ENCODE measurements at places on chromosomes 2 and 18.

- peak; percentile 33 for DNase-seq
Observed at GRCh38 chr18:12449051-12449785, 41.5 kb downstream of the PRELID3A start.

GRCh38 chr2:201936817-201937216 lies 96.8 kb upstream of the FZD7 start:
- DNase-seq: no peak

- no peak for DNase-seq
Observed at GRCh38 chr2:138622613-138623012, 121.0 kb downstream of the SPOPL start.

GRCh38 chr2:179701524-179702110 lies 159.8 kb downstream of the ZNF385B start:
- DNase-seq: no peak

- no peak for DNase-seq
Observed at GRCh38 chr2:69166812-69167468, 154.0 kb downstream of the ANTXR1 start.

- DNase-seq: no peak
Observed at GRCh38 chr2:53998834-53999233, 28.0 kb upstream of the PSME4 start.

DNA sequence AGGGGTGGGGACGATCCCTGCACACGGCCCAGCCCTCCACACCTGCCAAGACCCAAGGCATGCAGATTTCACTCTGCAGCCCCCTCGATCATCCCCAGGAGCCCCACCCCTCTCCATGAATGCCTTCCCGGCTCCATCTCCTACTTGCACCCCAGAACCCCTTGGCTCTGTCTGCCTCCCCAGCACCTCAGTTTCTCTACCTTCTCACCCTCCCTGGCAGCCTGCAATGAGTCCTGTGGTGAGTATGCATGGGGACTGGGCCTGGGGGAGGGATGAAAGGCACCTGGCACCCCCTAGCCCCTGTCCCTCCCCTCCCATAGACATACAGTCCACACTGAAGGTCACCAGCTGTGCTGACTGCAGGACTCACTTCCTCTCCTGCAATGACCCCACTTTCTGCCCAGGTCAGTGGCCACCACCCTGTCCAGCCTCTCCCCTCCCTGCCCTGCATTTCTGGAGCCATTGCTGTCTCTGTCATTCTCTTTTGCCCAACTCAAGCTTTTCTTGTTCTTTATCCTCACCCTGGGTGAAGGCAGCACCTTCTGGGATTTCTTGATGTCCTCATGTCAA lies 1.0 kb downstream of the TEX51 start:
- no peak for DNase-seq

- no peak for DNase-seq
Observed at GRCh38 chr2:224689539-224689938, 26.6 kb downstream of the CCDC195 start.

GRCh38 chr2:37674946-37675345 lies 3.5 kb upstream of the CDC42EP3 start:
- DNase-seq: no peak

GRCh38 chr2:142603759-142604158 lies 273.7 kb upstream of the KYNU start:
- no peak for DNase-seq

GRCh38 chr18:32201948-32202672 lies 12.3 kb downstream of the MEP1B start:
- DNase-seq: no peak

DNA sequence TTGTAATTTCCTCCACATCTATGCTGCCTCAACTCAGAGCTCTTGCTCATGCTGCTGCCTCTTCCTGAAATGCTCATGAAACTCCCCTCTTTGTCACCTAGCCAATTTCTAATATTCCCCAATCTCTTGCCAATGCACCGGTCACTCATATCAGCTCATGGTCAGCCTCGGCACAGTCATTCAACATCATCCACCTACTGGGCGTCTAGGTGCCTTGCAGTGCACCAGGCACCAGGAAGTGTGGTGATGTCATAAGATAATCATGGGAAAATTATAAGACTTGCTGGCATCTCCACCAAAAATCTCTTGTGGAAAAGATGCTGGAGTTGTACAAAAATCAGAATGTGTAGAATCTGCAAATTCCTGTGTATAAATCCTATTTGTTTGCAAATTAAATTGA lies 52.6 kb upstream of the RAB27B start:
- DNase-seq: no peak

DNA sequence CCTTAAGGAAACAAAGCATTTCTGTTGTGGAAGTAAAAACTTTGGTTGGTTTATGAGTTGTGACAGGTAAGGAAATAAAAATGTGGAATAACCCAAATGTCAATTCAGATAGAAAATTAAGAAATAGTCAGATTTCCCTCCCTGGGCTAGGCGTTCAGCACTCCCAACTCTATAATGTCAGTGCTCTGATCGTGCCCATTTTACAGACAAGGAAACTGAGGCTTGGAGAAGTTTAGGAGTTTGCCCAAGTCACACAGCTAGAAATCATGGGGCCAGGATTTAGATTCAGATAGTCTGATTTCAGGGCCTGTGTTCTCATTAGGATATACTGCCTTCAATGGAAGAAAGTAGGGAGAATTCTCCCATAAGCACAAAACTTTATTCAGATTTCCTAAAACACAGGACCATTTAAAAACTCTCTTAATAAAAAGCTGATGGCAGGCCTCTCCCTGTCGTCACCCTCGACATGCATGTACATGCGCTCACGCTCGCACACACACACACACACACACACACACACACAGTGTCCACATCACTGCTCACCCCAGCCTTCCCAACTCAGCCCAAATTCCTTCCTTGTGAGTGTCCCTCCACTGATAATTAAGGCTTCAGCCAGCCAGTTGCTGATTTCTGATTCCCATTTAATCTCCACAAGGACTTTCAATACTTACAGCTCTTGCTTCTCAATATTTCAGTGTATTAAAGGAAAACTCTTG lies 49.1 kb upstream of the SLC14A2 start:
- peak; percentile 88 for DNase-seq

DNA sequence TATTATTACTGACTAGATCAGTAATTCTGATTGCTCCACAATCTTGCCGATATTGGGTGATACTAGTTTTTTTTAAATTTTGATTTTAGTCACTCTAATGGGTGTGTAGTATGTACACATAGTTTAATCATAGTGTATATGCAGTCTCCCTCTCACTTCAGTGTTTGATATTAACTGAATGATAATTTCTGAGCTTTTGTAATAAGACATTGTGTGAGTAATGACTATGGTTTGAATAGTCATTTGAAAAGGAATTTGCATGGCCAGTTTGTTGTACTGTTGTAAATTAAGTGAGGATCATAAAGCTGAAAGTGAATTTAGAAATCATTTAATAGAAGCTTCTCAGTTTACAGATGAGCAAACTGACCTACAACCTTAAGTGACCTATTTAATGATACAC lies 33.4 kb downstream of the USP14 start:
- no peak for DNase-seq

- no peak for DNase-seq
Observed at GRCh38 chr2:20829861-20830260, 7.0 kb upstream of the LDAH start.

- peak; percentile 35 for DNase-seq
Observed at GRCh38 chr18:59918320-59918755, 18.5 kb downstream of the PMAIP1 start.

DNA sequence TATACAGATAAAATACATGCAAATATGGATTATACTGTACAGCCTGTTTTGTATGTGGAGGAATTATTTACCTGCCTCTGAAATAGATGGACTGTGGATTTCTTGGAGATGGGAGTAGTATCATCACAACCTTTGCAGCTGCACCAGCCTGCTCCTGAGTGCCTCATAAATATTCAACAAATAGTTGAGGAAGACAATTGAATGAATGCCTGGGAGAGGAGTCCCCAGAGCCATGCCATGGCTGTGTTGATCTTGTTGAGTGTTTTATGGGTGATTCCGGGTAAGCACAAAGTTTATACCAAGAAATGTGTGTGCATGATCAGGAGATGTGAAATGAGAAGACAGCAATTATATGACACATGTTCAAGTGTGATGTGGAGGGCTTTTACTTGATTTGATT lies 225.0 kb downstream of the FHOD3 start:
- no peak for DNase-seq

- no peak for DNase-seq
Observed at GRCh38 chr2:237120916-237121315, 35.2 kb downstream of the COPS8 start.
